ENCODE measurements at places on chromosomes 7 and 10.
A peak's percentile ranks its signal among the peaks of the same experiment; 100 is the strongest.

- DNase-seq = peak; percentile 66
Measured at GRCh38 chr7:7103343-7104313, 78.7 kb upstream of the C1GALT1 start.

- DNase-seq = no peak
Measured at GRCh38 chr7:43649755-43650274, 66.9 kb downstream of the STK17A start.

DNA sequence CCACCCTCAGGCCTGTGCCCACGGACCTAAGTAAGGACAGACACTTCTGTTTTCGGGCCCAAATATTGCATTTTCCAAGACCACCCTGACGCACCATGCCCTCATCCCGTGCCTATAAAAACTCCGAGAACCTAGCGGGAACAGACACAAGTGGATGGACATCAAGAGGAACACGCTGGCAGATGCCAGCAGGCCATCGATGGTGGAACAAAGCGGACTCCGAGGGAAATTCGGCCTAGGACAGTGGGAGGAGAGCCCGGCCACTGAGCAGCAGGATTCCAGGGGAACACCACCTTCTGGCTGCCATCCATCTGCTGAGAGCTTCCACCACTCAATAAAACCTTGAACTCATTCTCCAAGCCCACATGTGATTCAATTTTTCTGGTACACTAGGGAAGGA, 243.6 kb upstream of the ZWINT start:
- DNase-seq = no peak

DNA sequence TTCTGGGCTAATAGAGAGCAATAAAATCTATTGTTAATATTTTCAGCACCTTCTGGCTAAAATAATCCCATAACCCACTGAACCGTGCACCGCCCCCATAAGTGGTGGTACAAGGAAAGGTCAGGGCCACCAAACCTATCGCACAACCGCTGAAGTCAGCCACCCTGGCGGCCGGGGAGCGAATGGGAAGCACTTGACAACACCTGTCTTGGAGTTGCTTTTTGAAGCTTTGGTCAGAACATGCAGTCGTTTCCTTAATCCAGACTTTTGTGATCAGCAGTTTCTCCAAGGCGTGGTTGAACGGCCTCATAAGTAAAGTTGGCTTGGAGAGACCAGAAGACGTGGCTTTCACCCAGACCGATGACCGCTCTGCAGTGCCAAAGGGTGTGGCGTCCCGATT, 97.4 kb downstream of the DNAJB6 start:
- DNase-seq = no peak

DNA sequence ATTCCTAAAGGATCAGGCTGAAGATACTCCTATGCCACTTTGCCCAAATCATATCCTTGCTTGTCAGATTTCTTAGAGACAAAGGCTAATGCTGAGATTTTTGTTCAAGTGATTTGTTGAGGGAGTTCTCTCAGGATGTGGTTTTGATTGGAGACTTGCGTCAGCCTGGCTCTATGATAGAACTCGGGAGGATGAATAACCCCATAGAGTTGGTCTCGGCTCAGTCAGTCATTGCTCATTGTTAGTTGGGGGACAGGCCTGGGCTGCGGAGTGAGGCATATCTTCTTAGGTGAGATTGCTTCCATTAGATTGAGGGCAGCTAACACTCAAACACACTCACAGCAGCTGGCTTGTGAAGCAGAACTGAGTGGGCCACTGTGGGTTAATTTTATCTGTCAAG, 203.4 kb downstream of the KIF20B start:
- peak; percentile 30 for DNase-seq

- DNase-seq = no peak
Measured at GRCh38 chr7:100957832-100958421, 8.6 kb downstream of the MUC3A start.

DNA sequence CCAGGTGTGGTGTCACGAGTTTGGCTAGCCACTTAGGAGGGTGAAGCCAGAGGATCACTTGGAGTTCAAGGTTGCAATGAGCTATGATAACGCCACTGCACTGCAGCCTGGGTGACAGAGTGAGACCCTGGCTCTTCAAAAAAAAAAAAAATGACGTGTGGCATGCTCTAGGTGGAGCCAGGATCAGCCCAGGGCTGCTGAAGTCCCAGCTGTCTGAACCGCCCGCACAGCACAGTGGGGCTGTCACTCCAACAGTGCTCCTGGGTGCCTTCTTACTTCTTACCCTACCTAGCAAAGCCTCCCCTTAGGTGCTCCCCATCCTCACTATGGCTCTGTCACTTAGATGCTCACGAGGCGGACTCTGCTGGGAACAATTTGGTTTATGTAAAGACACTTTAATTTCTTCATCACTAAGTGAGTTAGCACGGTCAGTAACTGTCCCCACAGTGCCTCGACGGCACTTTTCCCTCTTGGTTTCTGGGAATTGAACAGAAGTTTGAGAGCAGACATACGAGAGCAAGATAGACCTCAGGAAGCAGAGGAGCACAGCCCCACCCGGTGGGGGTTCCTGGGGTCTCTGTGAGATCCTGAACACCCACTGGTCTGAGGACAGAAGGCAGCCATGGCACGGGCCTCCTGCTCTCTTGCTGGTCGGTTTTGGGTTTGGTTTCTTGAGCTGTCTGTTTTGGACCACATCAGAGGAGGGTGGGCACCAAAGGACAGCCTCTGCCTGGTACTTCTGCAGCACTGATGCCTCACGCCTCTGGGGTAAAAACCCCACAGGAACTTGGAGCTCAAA, 66.2 kb upstream of the BTBD16 start:
- DNase-seq = no peak

- no peak for DNase-seq
Measured at GRCh38 chr7:100781255-100781654, 46.1 kb downstream of the EPHB4 start.
